Trophoblast cell (in vitro differentiated cells and primary cell): ENCODE measurements at places on chromosomes 3 and 15.
A peak's percentile ranks its signal among the peaks of the same experiment; 100 is the strongest.

- H3K27ac ChIP-seq: no peak overlapping the region
- no peak overlapping the region for H3K4me3 ChIP-seq
- H3K27me3 ChIP-seq: no peaks in the 10 kb centered on the region
- no peaks in the 10 kb centered on the region for H3K36me3 ChIP-seq
- no peaks in the 10 kb centered on the region for H3K4me1 ChIP-seq
Measured at GRCh38 chr3:25462495-25462894, 34.4 kb downstream of the RARB start.

DNA sequence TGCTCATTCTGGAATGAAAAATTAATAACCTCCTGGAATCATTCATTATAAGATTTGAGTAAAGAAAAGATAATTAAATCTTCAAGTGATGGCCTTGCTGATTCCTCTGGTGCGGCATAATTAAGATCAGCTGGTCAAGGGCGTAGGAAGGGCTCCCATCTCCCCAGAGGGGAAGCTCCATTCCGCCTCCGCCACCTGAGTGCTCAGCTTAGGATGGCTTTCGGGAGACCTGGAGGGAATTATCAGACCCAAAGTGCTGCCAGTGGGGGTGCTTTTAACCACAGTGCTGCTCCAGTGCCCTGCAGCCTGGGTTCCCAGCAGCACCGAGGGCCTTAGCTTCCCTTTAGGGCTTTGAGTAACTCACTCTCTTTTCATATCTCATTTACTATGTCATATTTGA lies 556.6 kb upstream of the RGMA start:
- H3K4me1 ChIP-seq: no peaks in the 10 kb centered on the region
- H3K36me3 ChIP-seq: no peaks in the 10 kb centered on the region
- H3K4me3 ChIP-seq: no peak overlapping the region
- H3K27ac ChIP-seq: no peak overlapping the region
- no peak for DNase-seq
- no peaks in the 10 kb centered on the region for H3K27me3 ChIP-seq

DNA sequence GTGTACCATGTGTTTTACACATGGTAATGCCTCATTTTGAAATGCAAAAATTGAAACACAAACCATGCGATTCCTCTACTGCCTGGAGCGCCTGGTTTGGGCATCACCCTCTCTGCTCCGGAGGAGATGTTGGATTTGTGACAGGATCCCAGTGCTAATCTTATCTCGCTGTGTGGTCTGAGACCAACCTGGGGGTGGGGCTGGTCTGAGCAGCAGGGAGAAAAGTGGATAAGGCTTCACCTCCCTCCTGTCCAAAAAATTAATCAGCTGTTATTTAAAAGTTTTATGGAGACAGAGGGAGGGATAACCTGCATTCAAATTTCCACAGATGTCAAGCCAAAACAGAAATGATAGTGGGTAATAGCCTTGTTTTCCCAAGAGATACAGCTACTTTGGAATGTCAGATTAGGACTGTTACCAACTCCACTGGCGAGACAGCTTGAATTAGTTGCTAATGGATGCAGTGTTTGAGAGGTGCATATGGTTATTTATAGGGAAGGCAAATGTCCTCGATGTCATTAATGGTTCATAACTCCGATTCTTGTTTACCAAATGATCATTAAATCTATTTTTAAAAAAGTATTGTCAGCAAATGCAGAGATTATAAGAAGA lies 54.0 kb upstream of the SKOR1 start:
- H3K36me3 ChIP-seq: no peaks in the 10 kb centered on the region
- H3K27ac ChIP-seq: no peak overlapping the region
- DNase-seq: no peak
- no peak overlapping the region for H3K4me3 ChIP-seq
- H3K27me3 ChIP-seq: no peaks in the 10 kb centered on the region

- H3K27me3 ChIP-seq: no peaks in the 10 kb centered on the region
- peaks cover 4% of the 10 kb centered on the region for H3K4me1 ChIP-seq
- H3K4me3 ChIP-seq: no peak overlapping the region
- no peak overlapping the region for H3K27ac ChIP-seq
- H3K36me3 ChIP-seq: no peaks in the 10 kb centered on the region
Measured at GRCh38 chr3:111762537-111762936, 96.5 kb upstream of the PHLDB2 start.

DNA sequence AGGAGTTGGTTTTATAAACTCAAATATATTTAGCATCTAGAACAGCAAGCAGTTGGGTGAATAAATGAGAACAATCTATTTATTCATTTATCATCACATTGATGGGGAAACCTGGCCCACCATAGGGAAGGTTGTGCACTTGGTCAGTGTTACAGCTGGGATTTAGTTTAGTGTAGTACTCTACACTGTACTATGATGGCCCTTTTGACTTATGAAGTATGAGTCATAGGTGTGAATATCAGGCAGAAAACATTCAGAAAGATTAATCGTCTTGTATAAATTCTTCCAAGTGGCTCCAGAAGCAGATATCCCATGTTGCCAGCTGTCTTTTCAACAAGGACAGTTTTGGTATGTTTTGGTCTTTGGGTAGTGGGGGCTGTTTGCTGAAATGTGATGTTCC lies 38.0 kb downstream of the BBS4 start:
- H3K4me1 ChIP-seq: no peaks in the 10 kb centered on the region
- no peaks in the 10 kb centered on the region for H3K27me3 ChIP-seq
- no peak for DNase-seq
- H3K36me3 ChIP-seq: no peaks in the 10 kb centered on the region
- H3K4me3 ChIP-seq: no peak overlapping the region

DNA sequence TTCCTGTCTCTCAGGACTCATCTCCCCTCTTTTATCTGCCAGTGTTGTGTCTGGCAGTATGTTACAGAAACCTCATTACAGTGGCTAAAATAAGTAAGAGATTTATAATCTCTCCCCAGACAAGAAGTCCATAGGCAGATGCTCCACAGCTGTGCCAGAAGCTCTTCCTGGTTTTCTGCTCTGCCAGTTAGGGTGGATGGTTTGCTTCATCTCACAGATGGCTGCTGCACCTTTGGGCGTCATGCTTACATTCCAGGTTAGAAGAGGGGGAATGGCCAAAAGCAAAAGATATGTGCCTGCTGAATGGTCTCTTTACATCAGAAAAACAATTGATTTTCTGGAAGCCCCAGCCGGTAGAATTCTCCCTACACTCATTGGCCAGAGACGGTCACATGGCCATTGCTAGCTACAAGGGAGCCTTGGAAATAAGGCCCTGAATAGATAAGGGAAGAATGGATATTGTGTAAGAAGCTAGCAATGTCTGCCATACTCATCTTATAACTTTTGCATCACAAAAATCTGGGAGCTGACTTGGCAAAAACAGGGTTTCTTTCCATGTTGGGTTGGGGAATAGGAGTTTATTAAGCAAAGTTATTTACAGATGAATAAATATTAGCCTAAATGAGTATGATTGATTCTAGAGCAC lies 91.1 kb downstream of the PDCD6IP start:
- no peak overlapping the region for H3K4me3 ChIP-seq
- DNase-seq: no peak
- no peaks in the 10 kb centered on the region for H3K36me3 ChIP-seq
- no peak overlapping the region for H3K27ac ChIP-seq
- no peaks in the 10 kb centered on the region for H3K27me3 ChIP-seq

DNA sequence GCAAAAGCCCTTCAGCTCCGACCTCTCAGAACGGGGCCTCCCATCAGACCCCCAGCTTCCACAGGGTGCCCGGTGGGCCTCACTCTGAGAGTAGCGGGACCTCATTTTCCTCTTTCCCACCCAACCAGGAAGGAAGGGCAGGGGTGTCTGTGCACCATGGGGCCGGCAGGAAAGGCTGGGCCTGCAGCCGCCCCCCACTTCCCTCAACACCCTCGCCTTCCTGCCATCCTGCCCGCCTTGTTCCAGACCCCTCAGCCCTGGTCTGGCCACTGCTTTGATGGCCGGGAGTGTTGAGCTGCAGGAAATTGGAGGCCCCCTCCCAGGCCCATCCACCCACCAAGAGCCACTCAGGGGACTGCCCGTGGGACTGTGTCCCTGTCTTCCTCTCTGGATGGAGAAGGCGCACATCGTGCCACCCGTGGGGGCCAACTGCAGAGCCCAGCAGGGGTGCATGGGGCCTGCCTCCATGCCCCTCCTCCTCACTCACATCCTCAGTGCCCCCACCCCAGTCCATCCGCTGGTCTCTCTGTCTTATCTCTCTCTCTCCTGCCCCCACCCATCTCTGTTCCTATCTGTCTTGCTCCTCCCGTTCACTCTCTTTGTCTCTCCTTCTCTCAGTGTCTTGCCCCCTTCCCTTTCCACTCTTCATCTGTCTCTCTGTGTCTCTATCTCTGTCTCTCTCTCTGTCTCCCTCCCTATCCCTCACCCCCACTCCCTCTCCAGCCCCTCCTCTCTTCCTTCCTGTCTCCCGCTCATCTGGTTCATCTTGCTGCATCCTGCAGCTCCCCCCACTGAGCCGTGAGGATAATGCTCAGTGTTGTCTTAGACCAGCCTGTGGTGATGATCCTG lies 1.8 kb upstream of the PLXND1 start:
- peaks cover 65% of the 10 kb centered on the region for H3K4me1 ChIP-seq
- no peaks in the 10 kb centered on the region for H3K27me3 ChIP-seq
- no peaks in the 10 kb centered on the region for H3K36me3 ChIP-seq
- peak overlapping the region; percentile 97 for H3K27ac ChIP-seq
- DNase-seq: no peak

DNA sequence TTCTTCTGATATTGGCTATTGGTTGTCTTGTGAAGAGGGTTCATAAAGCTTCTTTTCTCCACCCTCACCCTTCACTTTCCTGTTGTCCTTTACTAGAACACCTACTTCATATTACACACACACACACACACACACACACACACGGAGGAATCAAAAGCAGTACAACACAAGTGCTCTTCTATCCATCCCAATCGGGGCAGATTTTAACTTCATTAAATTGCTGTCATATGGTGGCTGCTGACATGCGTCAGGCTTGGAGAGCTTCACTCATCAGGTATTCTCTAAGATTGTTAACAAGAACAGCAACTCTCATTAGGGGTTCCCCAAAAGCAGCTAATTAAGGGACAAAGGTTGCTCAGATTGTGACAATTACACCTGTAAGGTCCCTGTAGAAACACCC lies 239.1 kb upstream of the MEIS2 start:
- no peaks in the 10 kb centered on the region for H3K36me3 ChIP-seq
- DNase-seq: no peak
- no peak overlapping the region for H3K27ac ChIP-seq

GRCh38 chr3:188199386-188199785 lies 45.4 kb downstream of the LPP start:
- H3K4me1 ChIP-seq: peaks cover 32% of the 10 kb centered on the region
- DNase-seq: no peak
- H3K4me3 ChIP-seq: no peak overlapping the region
- H3K27me3 ChIP-seq: no peaks in the 10 kb centered on the region
- no peaks in the 10 kb centered on the region for H3K36me3 ChIP-seq
- H3K27ac ChIP-seq: no peak overlapping the region

DNA sequence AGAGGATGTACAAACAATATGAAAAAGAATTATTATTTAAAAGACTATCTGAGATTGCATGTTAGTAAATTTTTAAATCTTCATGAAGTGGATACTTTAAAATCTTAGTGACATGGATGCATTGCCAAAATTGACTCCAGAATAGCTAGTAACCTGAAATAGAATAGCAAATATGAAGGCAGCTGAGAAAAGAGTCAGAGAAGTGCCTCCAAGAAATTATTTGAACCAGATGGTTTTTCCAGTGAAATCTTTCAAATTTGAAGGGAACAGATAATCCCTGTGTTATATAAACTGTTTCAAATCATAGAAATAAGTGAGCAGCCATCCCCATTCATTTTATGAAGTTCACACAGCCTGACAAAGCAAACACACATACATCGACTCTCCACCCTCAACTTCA lies 29.6 kb downstream of the FSIP1 start:
- no peaks in the 10 kb centered on the region for H3K36me3 ChIP-seq
- no peak overlapping the region for H3K4me3 ChIP-seq
- no peak for DNase-seq

DNA sequence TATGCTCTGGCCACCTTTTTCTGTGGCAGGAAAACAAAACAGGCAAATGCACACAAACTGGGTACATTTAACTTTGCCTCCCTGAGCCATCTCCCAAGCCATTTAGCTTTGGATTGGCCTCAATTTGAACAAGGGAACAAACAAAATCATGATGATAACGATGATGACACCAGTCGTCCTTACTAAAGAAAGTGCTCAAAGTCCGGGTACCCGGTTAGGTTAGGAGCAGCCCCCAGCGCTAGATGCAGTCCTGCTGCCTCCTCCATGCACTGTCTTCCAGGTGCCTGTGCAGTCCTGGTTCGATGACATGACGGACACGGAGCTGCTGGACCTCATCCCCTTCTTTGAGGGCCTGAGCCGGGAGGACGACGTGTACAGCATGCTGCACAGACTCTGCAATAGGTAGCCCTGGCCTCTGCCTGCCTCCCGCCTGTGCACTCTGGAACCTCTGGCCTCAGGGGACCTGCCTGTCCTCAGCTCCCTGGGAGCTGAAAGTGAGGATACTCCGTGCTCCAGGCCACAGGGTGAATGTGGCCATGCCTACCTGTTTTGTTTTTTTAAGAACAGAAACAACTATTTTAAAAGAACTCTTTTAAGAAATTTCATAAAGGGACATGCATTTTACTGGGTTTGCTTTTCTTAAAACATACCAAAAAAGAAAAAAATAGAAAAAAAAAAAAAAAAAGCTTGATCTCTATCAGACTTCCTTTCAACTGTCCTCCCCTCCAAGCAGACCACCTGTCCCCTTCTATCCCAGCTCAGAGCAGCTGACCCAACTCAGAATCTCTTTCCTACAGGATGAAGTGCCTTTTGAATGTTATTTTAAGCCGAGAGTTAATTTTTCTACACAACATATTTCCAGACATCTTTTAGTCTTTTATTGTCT lies 9.9 kb upstream of the VILL start:
- no peak overlapping the region for H3K27ac ChIP-seq
- H3K4me1 ChIP-seq: no peaks in the 10 kb centered on the region
- H3K27me3 ChIP-seq: no peaks in the 10 kb centered on the region
- no peak overlapping the region for H3K4me3 ChIP-seq
- H3K36me3 ChIP-seq: peaks cover 17% of the 10 kb centered on the region

DNA sequence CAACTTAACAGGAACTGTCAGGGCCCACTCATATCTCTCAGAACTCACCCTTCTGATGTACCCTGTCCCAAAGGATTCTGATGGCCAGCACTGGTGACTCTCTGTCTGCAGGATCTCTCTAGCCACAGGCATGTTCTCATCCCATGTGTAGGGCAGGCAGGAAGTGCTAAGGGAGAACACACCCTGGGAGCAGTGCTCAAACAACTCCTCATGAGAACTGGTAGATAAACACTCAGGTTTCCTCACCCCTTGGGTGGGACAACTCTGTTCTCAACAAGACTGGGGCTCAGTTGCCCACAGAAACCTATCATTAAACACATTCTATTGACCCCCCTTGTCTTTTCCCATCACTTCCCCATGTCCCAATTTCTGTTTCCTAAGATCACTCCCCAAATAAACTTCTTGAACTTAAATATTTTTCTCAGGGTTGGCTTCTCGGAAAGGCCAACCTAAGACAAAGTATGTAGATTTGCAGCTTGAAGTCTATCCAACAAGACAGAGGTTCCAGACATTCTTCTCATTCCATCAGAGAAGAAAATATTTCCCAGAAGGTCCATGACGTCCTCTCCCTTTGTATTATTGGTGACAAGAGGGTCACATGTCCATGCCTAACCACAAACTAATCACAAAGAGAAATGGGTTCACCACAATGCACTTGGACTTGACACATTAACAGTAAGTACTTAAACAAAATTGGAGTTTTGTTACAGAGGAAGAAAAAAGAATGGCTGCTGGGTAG lies 276.6 kb upstream of the GADL1 start:
- H3K27me3 ChIP-seq: no peaks in the 10 kb centered on the region
- H3K36me3 ChIP-seq: no peaks in the 10 kb centered on the region
- peak overlapping the region; percentile 52 for H3K27ac ChIP-seq
- H3K4me3 ChIP-seq: no peak overlapping the region
- H3K4me1 ChIP-seq: peaks cover 10% of the 10 kb centered on the region

GRCh38 chr3:145971186-145971585 lies 189.8 kb downstream of the PLOD2 start:
- H3K27ac ChIP-seq: no peak overlapping the region
- H3K36me3 ChIP-seq: no peaks in the 10 kb centered on the region
- DNase-seq: no peak
